Activated naive CD4-positive, alpha-beta T cell treated with Interleukin-2 at 50 U/mL for 16 hours (primary cell): ENCODE measurements at places on chromosomes 7 and 10.

- DNase-seq: no peak
These were observed 442.1 kb upstream of the C7orf33 start for GRCh38 chr7:148148456-148148855.

DNA sequence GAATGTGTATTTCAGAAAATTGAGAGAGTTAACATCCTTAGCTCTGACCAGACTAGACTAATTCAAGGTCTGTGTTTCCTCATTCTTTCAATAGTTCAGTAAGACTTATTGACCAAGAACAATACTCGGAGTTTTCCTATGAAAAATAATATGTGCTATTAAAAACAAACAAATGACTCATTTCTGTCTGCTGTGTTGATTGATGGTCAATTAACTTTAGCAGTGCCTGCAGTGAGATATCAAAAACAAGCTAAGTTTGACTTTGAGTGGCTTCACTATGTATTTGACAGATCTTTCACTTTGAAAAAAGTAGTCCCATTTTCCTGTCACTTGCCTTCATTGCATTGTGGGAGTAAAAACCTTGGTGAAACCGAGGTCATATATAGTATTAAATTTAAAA is 91.0 kb downstream of the GNAT3 start:
- no peak for DNase-seq

- DNase-seq: no peak
These were observed 82.8 kb downstream of the ORC5 start for GRCh38 chr7:104124893-104125477.

DNA sequence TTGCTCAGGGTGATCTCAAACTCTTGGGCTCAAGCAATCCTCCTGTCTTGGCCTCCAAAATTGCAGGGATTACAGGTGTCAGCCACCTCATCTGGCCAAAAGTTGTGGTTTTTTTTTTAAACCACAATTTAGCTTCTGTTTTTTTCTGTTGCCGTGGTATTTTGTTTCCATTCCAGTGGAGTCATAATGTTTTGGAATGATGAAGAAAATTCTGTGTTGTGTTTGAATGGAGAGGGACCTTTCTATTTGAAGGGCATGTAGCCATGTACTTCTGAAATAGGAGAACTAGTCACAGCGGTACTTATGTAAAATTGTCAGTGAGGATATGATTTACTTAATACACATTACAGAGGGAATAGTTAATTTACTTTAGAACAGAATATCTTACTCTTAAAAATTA is 201.3 kb downstream of the ARL4A start:
- no peak for DNase-seq

DNA sequence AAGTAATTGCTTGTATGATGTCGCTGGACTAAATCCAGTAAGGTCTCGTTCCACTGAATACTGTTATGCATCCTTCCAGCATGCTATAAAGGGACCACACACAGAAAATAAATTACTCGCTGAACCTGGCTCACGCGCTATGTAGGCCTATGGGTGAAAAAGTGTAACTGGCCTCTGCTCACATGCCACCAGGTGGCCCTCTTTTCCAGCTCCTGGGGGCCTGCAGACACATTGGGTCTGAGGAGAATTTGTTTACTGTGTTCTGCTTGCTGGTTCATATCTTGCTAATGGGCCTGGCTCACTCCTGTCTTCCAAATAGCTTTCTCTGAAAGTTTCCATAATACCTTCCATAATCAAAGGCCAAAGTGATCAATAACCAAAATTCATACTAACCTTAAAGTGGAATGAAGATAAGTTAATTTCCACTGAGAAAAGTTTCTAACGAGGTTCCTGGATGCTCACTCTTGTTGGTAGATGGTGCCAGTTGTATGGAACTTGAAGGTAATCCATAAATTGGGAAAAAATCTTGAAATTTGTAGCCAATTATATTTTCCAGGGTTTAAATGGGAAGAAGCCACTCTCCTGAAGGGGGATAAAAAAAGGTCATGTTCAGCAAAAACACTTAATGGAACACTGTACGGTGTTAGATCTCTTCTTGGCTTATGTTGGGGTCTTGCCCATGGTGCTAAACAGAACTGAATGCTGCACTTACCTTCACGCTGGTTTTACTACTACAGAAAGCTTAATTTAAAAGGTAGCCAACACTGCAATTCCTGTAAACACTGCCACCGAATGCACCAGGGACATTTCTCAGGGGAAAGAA is 27.0 kb upstream of the ZPBP start:
- peak; percentile 24 for DNase-seq

DNA sequence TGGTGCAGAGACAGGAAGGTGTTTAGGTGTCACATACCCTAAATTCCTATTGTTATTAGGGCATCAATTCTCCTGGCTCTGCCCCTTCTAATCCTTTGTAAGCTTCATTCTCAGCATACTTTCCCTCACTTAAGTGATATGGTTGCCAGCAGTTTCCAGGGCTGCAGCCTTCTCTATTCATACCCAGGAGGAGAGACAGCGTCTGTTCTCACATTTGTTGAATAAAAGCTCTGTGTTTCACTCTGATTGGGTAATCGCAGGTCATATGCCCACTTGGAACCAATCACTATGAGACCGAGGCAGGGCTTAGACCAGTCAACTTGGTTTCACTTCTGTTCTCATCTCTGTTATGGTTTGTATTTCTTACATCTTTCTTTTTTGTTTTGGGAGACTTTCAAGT is 109.6 kb upstream of the MTPN start:
- no peak for DNase-seq

DNA sequence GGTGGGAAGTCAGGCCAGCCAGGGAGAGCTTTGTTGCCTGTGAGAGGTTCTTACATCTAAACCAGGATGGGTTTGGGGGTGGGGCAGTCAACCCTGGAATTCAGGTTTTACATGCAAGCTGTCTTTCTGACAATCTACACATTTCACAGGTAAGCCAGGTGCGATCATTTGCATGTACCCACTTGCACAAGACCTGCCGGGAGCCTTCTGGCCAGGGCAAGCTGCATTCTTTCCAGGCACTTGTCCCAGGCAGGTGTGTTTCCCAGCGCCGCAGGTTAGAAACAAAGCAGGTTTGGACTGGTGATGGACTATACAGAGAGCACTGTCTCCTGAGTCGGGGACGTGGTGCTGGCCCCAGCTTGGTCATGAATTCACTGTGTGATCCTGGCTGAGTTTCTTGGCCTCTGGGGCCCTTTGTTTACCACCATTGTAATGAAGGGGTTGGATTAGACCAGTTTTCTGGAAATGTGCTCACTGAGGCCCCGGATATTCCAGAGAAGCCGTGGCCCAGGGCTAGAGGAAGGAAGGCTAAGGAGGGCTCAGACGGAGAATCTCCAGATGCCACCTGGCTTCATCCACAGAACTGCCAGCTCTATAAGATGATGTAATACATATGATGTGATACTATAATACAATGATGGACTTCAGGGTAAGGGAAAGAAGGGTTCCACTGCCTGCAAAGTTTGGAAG is 205.2 kb upstream of the SVIL start:
- no peak for DNase-seq

DNA sequence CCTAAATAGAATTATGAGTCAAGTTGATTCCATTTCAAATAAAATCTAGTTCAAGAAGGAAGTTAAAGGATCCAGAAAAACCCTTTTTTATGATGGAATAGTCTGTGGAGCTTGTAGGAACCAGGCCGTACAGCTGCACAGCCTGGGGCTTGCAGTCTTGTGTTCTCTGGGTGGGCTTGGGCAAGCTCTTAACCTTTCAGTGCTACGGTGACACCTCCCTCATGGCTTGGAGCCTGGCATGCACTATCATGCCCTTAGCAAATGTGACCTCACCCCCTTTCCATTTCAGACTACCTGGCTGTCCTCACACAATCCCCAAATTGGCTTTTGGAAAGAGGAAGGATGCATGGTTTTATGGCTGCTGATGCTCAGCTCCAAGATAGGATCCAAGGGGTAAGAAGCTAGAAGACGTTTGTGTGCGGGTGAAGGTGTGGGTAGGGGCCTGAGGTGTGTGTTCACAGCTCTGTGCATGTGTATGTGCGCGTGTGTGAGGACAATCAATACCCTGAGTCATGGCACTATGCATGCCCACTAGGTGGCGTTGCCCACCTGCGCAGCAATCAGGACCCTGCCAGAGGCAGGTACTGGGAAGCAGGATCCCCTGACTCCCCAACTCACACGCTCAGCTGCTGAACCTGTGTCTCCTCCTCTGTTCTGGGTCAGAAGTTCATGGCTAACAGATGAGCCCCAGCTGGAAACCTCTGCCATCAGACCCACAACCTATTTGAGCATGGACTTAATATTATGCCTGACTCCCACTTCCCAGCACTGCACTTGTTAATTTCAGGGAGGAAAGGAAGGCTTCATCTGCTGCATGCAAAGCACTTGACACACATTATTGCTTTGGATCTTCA is 113.4 kb downstream of the PTPN20 start:
- DNase-seq: peak; percentile 61

DNA sequence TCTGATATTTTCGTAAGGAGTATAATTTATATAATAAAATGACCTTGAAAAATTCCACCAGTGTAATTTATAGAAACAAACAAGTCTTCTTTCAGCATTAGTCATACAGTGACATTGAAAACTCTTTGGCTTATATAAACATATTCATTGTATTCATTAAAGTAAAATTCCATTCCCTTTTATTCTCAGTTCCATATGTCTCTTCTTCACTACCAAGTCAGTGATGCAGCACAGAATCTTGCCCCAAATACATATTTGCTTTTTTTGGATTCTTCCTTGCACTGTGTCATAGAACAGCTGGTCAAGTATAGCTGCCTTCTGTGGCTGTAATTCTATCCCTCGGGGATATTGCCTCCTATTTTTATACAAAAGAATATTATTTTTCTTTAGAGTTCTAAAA is 884.5 kb upstream of the POT1 start:
- DNase-seq: no peak

DNA sequence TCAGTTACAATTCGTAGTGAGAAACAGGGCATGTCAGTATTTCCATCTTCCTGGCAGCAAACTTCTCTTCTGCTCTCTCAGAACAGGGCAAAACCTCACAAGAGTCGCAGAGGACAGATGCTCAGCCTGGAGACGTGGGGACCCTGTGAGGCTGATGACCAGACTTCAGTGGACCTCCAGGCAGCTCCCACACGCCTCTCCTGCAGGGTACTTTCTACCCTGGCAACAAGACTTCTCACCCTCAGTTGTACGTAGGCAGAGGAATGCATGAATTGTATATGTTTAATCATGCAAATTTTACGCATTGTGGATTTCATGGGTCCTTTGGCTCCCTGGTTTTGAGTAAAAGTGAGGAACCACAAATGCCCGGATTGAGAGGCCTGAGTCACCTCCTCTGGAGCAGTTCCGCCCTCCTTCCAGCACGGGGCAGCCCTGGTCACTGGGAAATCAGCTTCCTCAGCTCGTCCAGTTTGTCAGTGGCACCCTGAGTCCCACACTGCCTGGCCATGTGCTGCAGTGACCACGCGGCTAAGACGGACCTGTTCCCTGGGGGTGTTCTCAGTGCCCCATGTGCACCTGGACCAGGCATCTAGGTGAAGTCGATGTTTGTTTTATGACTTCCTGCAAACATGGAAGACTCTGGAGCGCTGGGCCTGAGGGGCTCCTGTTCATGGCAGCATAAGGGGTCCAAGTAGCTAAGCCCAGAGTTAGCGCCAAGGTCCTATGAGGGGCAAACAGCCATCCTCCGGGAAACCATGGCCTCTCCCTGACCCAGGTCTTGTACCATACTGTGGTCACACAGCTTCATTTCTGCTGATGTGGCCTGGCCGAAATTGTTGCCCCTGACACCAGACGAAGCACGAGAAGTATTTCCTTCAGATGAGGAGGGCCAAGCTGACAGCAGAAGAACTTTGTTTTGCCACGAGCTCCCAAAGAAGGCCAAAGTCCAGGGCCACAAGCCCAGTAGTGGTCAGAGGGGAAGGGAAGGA is 165.1 kb downstream of the TNS3 start:
- DNase-seq: no peak

GRCh38 chr10:103648636-103649532 is 155.4 kb downstream of the NEURL1 start:
- DNase-seq: no peak

DNA sequence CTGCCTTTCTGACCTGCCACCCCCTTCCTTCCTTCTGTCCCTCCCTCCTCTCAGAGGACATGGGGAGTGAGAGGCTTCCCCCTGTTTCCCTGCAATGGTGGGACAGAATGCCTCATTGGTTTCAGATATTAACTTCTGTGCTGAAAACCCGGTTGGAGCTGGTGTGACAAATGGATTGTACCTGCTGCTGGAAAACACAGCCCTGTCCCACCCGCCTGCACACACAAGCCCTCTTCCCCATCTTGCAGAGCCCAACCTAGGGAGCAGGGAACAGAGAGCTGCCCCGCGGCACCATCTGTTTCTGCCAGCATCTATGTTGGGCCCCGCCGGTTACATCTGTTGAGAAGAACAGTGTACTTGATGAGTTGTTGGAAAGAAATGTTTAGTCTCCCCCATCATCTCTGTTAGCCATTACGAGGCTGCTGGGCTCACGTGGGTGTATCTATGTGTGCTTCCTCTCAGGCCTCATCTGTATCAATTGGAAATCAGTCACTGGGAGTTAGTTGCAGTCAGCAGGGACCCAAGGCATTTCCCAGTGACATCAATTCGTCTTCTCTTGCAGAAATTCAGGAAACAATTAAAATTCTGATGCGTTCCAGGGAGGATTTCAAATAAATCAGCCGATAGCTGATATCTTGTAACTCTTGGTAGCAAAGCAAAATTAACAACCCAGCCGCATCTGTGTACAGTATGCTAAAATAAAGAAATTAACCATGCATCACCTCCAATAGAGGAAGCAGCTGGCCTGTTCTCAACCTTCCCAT is 725.6 kb upstream of the GALNT17 start:
- no peak for DNase-seq

- no peak for DNase-seq
These were observed 129.1 kb upstream of the CHST15 start for GRCh38 chr10:124222318-124222987.

DNA sequence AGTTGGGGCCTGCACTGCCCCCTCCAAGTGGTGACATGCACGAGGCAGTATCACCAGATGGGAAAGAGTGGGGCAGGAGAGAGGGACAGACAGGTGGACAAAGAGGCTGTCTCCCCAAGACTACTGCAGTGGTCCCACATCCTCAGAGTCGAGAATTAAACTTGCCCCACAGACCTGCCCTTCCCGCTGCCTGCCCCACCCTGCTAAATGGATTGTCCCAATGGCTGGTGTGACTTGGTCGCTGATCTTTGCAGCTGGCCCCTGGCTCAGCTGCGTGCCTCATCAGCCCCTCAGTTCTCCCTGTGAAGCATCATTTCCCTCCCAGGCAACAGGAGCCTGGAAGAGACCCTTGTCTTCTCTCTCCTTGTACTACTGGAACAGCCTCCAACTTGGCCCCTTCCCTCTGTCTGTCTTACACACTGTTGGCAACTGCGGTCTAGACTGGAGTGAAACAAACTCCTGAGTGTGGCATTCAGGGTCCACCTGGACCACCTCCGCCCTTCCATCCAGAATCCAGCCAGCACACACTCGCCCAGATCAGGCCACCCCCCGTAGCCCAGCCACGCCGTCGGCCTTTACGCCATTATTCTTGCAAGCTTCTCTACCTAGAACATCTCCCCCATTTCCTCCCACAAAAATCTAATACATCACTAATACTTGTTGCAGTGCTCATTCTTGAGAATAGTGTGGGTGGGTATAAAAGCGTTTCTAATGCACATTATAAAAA is 275.1 kb downstream of the CELF2 start:
- DNase-seq: no peak
